Cardiac muscle cell (in vitro differentiated cells and primary cell): ENCODE measurements at places on chromosomes 1 and 21.
A peak's percentile ranks its signal among the peaks of the same experiment; 100 is the strongest.

- DNase-seq = no peak
These were observed 1.3 kb downstream of the CLCNKA start for GRCh38 chr1:16023050-16023653.

- no peak for DNase-seq
These were observed 26.3 kb downstream of the JAK1 start for GRCh38 chr1:64940025-64940424.

DNA sequence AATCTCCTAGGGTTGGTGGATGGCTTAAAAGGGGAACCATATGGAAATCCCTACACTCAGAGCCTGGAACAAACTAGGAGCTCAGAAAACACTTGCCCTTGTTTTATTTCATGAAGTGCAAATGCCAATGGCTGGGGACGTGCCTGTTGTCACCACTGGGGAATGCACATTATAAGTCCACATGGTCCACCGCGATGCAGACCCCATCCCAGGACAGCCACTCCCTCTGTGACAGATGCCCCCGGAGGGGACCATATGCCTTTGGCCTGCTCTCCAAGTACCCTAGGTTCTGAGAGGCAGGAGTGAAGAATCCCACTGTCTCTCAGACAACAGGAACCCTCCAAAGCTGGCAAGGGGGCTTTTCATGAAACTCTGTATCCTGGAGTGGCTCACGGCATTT lies 42.3 kb downstream of the LRP8 start:
- DNase-seq = no peak

DNA sequence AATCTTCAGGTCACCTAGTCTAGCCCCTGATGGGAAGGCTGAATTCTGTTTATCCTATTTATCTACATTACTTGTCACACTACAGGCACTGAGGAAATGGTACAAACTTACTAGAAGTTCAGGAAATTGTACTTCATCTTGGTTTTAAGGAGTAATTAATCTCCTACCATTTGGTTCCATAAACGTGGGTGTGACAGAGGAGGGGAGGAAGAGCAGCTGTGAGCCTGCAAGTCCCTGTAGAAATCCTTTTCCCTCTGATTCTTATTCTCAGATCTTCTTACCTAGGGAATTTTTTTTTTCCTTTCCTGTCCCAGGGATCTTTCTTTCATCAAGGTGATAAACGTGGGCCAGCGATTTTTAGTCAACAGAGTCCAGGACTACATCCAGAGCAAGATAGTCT lies 14.1 kb downstream of the PFKFB2 start:
- no peak for DNase-seq

- DNase-seq = no peak
These were observed 91.3 kb downstream of the ITSN1 start for GRCh38 chr21:33733601-33734000.

GRCh38 chr1:170162459-170163246 lies 16.9 kb downstream of the NTMT2 start:
- DNase-seq = peak; percentile 93

DNA sequence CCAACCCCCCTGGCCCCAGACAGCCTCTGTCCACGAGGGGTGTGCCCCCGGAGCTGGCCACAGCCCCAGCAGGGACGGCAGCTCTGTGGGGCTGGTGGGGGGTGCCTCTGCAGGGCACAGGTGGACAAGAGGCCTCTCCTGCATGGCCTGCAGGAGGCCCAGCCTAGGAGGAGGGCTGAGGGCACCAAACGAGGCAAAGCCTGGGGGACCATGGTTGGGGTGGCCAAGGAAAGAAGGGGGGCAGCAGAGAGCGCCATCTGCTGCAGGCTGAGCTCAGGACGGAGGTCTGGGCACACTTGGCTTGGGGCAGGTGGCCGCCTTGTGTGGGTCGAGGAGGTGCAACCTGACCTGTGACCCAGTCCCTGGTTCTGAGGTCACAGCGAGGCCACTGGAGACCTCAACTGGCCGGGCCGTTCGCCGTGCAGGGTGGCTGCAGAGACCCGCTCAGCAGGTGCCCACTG lies 27.3 kb downstream of the RRP1 start:
- DNase-seq = no peak

DNA sequence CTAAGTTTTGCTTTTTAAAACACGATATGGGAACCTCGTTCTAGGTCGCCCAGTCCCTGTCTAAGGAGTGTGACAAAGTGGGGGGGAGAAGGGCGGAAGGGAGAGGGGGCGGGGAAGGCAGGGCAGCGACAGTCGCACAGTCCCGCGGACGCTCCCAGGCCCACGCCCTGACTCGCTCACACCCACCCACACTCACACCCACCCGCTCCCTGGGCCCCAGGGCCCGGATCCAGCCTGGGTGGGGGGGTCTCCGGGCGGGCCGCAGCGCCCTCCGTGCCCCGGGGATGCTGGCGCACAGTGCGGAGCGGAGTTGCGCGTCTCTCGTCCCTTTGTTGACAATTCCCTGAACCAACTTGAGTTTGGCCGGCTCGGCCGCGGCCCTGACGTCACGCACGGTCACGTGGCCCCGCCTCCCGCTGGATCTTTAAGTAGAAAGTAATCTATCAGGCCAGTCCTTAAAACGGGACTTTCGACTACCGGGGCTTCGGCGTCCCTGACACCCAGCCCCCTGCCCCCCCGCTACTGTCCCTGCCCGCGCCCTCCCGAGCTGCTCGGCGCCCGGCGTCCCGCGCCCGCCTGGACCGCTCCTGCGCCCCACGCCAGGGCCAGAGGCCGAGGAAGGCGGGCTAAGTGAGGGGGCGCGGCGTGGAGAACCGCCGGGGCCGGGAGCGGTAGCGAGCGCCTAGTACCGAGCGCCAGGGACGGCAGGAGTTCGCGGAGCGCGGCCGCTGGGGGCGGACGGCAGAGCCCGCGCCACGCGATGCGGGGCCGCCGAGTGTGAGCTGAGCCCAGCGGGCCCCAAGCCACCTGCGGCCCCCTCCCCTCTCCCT lies at the start of gene FOXD3:
FOXD3 (plus strand) TSS at position 454 of the 830 bp plus-strand sequence. CDS start 492 bp downstream, outside the sequence.
- DNase-seq = peak; percentile 60

- peak; percentile 26 for DNase-seq
These were observed 37.1 kb upstream of the RAP1GAP start for GRCh38 chr1:21706151-21706835.

DNA sequence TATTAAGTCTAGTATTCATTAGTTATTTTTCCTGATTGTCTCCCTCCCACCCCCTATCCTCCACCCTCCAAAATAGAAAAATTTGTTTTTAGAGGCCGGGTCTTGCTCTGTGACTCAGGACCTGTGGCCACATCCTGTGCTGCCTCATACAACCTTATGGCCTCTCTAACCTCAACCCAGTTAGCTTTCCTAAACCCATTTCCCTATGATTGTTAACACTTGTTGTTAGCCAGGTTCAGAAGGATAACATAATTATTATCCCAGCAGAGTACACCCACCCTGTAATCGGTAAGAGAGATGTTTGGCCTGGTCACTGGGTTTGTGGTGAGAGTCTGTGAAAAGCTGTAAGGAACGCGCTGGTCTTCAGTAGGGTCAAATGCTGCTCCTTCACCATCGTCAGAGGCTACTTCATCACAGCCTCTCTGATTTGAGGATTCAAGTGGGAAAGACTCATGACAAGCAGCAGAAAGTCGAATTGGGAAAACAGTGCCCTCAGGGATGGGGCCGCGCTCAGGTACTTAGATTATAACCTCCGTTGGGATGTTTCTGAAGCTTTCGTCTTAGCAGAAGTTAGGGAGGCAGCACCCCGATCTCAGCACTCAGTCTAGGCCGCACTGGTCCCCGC lies 35.9 kb upstream of the HMGN1 start:
- DNase-seq = no peak

DNA sequence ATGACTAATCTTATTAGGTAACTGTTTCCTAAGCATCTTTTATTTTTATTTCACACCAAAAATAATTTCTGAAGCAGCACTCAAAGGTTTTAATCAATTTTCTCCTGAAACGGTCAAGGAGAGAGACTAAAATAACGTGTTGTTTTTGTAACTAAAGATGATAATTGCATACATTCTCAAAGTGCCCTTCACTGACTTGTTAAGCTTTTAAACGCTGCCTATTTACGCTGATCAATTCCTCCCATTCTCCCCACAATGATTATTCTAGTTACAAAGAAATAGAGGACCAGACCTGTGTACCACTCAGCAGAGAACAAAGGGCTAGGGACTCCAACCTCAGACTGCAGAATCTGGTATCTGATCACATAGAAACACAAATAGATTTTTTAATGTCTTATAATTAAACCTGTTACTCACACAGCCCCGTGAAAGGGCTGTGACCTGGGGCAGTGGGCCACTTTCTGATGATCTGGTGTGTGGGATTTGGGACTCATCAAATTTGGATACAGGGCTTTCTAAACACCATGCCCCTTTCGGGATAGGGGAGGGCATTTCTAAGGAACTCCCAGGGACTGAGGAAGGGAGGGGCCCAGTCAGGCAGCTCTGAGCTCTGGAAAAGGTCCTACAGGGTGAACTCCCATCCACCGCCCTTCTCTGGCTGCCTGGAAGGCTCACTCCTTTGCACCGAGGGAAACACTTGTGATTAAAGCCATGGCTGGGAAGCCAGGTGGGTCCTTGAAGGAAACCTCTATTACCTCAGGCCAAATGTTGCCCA lies 65.2 kb downstream of the BCAR3 start:
- no peak for DNase-seq

GRCh38 chr1:167093846-167094516 lies at the start of gene STYXL2:
Gene STYXL2 (plus strand): TSS chr1:167094075. CDS start chr1:167094850, 775 bp downstream.
- no peak for DNase-seq

DNA sequence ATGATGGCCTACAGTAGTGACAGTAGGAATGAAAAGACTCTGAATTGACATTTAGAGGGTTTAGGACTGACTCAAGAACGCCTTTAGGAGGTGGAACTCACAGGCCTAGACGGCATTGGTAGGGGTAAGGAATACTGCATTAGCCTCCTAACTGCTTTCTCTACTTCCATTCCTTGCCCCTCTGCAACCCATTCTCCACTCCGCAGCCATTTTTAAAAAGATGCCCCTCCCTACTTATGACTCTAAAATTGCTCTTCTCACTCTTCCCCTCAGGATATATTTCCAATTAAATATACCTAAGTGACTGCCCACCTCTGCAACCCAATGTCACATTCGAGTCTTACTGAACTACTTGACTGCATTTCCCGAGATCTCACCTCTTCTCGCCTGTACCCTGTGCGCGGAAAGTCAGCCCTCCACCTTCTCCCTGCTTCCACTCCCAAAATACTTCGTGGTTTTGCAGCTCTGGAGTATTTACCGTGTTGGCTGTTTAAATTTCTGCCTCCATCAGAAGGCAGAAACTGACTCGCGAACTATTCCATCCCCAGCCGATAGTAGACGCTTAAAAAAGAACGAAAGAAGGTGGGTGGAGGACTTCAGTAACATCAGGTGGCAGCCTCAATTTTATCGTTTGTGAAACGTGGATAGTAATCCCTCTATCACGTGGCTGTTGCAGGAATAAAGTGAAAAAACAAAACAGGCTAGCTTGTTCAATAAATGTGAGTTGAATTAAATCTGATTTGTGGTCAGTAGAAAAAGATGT lies 1.1 kb upstream of the YBX1 start:
- peak; percentile 32 for DNase-seq

GRCh38 chr1:210299501-210299900 lies 29.2 kb upstream of the HHAT start:
- DNase-seq = no peak

GRCh38 chr1:157658571-157658970 lies 42.0 kb downstream of the FCRL3 start:
- DNase-seq = no peak

DNA sequence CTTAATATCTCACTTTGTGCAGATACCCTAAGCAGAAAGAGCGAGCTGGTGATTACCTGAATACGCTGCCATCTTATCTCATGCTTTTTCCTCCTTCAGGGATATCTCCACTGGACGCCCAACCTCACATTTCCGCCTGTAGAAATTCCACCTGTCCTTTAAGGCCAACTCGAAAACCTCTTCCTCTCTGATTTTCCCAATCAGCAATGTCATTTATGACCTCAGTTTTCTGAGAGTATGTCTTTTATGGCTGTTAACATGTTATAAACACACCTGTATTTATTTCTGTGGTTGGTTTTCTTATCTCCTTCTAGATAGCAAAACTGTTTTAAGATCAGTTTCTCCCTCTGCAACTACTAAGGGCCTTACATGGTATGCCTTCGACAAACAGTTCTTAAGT lies 41.1 kb downstream of the CD34 start:
- DNase-seq = no peak

GRCh38 chr1:230426246-230427093 lies at the start of gene PGBD5:
Gene PGBD5 (minus strand): TSS chr1:230426332. CDS start chr1:230425928, 404 bp downstream.
- DNase-seq = peak; percentile 73

DNA sequence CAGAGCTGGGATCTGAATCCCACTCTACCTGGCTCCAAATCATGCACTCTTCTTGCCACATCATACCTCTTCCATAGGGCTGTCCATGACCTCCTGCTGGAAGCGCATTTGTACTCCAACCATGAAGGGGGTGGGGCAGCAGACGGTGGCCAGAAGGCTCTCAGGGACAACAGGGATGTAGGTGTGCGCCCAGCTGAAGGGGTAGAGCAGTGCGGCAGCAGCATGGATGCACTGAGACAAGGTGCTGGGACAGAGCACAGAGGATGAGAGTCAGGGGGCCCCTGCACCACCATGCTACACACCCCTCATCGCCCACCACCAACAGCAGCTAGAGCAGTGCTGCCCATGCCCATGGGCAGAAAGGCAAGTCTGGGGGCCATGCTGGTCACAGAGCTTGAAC lies 8.4 kb downstream of the DENND2D start:
- no peak for DNase-seq

GRCh38 chr1:67749263-67749843 lies 64.4 kb downstream of the GADD45A start:
- no peak for DNase-seq

DNA sequence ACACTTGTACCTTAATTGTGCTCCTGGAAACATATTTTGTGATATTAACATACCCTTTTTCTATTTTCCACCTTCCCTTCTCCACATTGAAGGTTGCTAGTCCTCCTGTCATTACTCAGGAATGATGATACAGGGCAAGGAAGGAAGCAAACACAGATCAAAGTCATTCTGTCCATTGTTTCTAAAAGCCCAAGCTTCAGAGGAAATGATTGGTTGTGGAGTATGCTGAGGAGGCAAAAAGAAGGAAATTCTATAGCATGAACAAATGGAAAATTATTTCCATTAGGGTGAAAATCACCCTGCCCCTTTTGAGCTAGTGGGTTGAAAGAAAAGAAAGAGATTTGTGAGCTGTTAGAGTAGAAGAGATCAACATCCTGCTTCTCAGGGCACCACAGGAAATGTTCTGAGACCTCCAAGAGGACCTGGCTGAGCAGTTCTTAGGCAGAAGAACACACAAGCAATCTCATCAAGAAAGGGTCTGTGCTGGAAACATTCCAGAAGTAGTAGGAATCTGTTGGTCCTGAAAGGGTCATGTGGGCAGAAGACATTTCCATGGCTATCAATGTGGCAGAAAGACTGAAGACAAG lies 29.0 kb upstream of the PRRX1 start:
- DNase-seq = no peak

DNA sequence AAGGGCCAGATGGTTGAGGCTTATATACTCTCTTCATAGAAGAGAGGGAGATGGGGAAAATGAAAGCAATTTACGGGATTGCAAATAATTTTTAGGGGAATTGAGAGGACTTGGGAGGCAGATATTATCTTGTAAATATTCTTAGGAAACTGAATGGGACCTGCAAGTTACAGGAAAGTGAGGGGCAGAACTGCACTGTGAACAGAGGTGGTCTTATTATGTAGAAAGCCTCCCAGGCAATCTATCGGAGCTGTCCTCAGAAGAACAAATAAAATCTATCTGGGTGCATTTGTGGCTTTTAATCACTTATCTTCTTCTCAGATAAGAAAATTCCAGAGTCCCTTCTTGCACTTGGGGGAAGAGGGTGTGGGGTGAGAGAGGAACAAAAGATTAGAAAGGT lies 223.5 kb downstream of the RHOU start:
- no peak for DNase-seq
